Activated naive CD8-positive, alpha-beta T cell treated with anti-CD3 and anti-CD28 coated beads, Interleukin-2, amount 50 U/mL, for 16 hours (primary cell): ENCODE measurements at places on chromosomes 12 and 14.

- no peak for DNase-seq
Observed at GRCh38 chr14:105018414-105018813, 2.5 kb downstream of the CDCA4 start.

DNA sequence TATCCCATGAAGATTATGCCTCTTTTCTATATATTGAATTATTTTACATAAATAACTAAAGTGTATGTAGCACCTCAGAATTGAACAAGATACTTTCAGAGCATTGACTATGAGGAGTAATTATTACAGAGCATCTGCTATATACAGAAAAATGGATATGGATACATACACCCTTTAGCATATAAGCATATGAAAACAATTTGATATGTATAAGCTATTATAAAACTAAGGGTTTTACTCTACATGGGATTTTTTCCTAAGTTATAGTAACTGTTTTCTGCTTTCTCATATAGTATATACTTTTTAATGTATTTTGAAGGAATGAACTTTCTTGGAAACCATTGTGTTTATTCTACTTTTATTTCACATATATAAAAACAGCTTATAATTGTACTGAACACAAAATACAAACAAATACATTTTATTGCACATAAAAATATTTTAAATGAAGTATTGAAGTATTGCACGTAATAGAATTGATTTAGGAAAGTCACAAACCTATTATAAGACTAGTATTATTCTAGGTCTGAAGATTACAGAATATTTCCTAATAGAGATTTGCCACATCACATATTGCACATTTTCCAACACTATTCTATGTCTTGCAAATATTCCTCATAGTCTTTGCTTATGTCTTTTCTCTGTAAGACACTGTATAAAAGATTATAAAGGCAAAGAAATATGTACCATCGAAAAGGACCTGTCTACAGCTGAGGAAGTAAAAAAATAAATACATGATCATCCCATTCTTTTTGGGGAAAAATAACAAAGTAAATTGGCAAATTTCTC, 8.4 kb downstream of the CD69 start:
- DNase-seq = no peak

GRCh38 chr12:27504507-27504906, 19.5 kb upstream of the PPFIBP1 start:
- no peak for DNase-seq

DNA sequence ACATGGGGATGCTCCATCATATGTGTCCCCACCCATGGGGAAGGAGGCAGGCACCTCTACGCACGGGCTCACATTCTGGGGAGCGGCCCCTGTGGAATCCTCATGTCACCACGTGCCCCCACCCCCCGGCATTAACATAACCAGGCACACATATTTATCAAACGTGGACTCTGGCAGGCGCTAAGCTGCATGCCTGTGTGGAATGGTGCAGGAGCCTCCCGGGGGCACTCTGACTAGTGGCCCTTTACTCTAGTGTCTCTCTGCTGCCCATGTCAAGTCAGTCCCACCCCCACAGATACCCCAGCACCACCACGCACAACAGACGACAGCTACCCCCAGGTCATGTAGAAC, 66.1 kb downstream of the CCDC88C start:
- no peak for DNase-seq

DNA sequence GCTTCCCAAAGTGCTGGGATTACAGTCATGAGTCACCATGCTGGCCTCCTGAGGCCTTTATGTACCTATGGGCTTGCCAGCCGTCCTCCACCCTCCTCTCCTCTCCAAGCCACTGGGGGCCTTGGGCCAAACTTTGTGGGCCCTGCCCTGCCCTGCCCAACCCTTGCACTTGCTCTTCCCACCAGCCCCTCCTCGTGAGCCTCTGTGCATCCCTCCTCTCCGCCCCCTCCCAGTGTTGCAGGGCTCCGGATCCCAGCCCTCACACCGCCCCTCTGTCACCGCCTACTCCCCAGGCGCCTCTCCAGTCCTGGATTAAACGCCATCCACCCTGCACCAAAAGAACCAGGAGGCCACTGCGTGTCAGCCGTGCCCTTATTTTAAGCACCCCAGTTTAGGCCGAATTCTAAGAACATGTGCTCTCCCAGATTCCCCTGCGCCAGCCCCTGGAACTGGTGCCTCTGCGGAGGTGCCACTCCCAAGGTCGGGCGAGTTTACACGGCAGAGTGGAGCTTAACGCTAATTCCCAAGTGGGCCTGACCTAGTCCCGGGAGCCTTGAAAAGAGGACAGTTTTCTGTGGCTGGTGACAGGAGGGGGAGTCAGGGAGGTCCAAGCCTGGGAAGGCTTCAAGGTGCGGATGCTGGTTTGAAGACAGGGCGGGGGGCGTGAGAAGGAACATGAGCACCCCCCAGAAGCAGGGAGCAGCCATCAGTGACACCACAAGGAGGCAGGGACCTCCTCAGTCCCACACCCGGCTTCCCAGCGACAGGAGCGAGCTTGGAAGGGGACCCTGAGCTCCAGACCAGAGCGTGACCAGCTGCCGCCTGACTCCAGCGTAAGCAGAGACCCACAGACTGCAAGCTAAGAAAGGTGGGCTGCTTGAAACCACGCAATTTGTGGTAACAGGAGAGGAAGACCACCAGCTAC, 21.2 kb upstream of the CDCA4 start:
- no peak for DNase-seq

- no peak for DNase-seq
Observed at GRCh38 chr14:75630695-75631452, 29.8 kb downstream of the ERG28 start.

DNA sequence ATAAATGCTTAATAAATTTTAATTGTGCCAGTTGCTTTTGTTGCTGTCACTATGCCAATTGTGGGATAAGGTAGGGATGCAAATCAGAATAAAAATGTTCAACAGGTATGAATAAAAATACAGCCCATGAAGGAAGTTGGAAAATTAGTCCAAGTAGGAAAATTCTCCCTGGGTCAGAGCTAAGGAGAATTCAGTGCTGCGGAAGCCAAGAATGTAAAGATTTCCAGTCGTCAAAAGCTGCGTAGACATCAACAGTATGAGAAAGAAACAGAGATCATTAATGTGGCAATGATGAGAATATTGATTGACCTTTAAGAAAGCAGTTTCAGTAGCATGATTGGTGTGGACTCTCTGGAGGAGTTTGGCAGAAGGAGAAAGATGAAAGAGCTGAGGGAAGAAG, 87.9 kb downstream of the PLEKHA5 start:
- DNase-seq = no peak

GRCh38 chr12:6072302-6072752, 52.1 kb downstream of the VWF start:
- no peak for DNase-seq

- peak; percentile 23 for DNase-seq
Observed at GRCh38 chr12:47744005-47744651, 14.6 kb downstream of the RAPGEF3 start.

- no peak for DNase-seq
Observed at GRCh38 chr14:63174760-63175191, 29.5 kb upstream of the RHOJ start.

GRCh38 chr14:90268420-90268819, 12.1 kb downstream of the PSMC1 start:
- no peak for DNase-seq

DNA sequence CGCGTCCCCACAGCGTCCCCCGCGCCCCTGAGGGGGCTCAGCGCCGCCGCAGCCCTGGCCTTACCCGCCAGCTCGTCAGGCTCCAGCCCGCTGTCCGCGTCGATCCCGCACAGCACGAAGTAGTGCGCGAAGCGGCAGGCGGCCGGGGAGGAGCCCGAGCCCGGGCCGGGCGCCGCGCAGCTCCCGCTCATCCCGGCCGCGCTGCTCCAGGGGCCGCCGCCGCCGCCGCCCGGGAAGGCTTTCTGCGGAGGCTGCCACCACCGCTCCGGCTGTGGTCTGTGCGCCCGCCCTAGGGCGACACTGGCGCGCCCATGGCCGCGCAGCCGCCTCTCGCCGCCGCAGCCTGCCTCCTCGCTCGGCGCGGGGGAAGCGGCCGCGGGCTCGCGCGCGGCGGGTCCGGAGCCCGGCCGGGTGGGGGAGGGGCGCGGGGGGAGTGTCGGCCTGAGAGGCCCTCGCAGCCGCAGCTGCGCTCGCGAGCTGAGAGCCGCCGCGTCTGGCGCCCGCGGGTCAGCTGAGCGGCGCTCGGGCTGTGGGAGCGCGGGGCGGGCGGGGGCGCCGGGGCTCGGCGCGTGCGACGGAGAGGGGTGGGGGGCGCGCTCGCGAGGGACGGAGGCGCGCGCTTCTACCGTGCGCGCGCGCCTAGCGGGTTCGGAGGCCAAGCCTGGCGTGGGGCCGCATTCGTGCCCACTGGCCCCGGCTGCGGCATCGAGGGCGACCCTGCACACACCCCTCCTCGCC, at the start of gene DENND5B:
Gene DENND5B, minus strand, starts transcription at position 495 of the 738 bp plus-strand sequence. Its CDS starts 304 bp downstream, at position 191.
- no peak for DNase-seq

GRCh38 chr12:123043536-123044001, 63.1 kb downstream of the ARL6IP4 start:
- DNase-seq = peak; percentile 37

- DNase-seq = no peak
Observed at GRCh38 chr12:3002646-3003045, 43.4 kb downstream of the TEAD4 start.

- no peak for DNase-seq
Observed at GRCh38 chr14:105118646-105119407, 49.7 kb downstream of the JAG2 start.

- DNase-seq = no peak
Observed at GRCh38 chr12:52199294-52199919, 7.6 kb upstream of the KRT80 start.

DNA sequence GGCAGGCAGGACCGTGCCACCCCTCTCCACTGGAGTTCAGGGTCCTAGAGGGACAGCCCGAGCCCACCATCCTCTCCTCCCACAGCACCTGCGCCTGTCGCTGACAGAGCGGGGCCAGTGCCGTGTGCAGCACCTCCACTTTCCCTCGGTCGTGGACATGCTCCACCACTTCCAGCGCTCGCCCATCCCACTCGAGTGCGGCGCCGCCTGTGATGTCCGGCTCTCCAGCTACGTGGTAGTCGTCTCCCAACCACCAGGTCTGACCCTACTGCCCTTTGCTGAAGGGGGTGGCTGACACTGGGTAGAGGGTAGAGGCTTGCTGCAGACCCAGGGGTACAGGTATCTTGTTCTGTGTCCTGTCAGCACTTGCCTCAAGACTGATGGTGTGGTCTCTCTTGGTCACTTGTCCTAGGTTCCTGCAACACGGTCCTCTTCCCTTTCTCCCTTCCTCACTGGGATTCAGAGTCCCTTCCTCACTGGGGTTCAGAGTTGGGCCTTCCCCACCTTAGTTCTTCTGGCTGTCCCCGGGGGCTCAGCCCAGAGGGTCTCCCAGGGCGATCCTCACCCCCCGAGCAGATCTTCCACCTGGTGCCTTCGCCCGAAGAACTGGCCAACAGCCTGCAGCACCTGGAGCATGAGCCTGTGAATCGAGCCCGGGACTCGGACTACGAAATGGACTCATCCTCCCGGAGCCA, 42.0 kb downstream of the SH2B3 start:
- no peak for DNase-seq

DNA sequence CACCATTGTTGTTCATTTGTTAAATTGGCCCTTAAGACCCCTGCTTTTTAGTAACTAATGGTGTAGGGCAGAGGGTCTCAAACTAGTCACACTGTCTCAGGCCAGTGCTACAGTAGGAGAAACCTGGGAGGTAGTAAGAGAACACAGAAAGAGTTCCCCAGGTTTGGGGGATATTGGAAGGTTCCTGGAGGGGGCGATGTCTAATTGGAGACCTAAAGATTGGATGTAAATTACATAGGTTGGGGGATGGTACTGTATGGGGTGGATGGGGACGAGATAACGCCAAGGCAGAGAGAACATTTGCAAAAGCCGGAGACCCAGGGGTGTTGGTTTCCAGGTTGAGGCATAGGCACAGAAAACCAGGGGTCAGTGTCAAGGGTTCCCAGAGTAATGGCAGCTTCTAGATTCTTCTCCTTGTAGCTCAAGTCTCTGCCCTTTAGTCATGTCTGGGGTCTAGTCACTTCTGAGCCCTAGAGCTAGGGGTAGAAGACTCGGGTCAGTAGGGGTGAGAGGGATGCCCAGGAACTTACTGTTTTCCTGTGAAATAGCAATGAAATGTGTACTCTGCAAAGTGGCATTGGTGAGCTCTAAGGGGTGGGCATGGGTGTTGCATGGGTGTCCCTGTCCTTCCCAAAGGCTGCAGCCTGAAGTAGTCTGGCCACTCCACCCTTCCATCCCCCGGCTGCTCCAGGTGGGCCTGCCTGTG, 21.8 kb downstream of the PLEKHG3 start:
- DNase-seq = no peak

- no peak for DNase-seq
Observed at GRCh38 chr12:4224206-4224889, 49.2 kb upstream of the CCND2 start.

DNA sequence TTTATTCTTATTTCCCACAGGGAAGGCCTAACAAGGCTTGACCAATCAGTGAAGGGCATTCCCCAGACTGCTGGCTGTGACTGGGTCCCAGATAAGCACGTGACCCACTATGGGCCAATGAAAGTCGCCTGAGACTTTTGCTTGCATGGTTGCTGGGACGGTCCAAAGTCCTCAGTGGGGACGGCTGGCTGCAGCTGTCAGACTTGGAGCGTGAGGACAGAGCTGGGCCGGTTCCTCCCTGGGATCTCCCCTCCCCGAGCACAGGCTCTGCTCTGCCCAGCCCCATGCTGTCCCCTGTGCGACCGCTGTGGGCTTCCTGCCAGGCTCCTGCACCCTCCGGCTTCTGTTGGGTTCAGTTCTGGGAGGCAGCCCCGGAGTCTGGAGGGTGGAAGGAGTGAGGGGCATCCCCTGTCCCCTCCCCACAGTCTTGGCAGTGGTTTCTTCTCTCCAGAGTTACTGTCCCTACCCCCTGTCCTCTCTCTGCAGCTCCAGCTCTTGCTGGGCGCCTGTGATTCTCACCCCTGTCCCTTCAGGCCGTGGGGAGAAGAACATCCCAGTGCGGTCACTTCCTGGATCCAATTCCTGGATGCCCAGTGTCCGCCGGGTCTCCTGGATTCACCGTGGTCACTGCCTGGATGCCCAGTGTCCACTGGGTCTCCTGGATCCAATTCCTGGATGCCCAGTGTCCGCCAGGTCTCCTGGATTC, 50.1 kb downstream of the GALNT9 start:
- DNase-seq = no peak

DNA sequence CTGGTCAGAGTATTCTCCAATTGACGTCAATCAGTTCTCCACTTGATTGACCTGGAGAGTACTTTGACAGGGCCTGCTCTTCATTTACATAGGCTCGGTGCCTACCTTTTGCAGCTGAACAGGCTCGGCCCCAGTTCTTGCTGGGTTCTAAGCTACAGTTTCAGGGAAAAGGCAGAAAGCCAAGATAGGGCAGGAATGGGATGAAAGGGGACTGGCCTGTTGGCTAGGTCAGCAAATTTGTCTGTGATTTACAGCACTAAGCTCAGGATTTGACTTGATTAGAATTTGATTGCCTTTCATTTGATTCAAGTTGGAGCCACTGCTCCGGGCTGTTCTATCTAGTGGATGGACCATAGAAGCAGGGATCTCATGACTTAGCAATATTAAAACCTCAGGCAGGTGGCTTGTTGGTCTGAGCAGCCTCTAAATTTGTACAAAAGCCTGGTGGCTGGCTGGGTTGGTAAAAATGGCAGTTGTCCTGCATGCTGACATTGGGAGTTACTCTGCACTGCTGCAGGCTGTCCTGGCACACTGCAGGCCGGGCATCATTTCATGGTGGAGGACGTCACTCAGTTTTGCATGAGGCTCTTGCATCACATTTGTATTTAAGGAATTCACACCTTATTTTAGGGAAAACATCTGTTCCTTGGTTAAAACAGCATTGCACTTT, 71.8 kb downstream of the BICD1 start:
- no peak for DNase-seq

GRCh38 chr12:101299931-101300330, 20.0 kb downstream of the UTP20 start:
- DNase-seq = no peak

- DNase-seq = no peak
Observed at GRCh38 chr14:99427632-99428300, 52.9 kb downstream of the SETD3 start.
